ENCODE measurements at places on chromosomes 12 and 14. TPM values are rescaled to one million over a fixed set of nuclear protein-coding genes. Genes with fewer than 3 reads are reported as not detected.

GRCh38 chr12:96375170-96375569, 25.1 kb downstream of the CDK17 start:
- no peaks in the 10 kb centered on the region for H3K27me3 ChIP-seq
- no peak for DNase-seq
- no peaks in the 10 kb centered on the region for H3K36me3 ChIP-seq
- H3K4me1 ChIP-seq, result peaks cover 5% of the 10 kb centered on the region
- H3K4me3 ChIP-seq, result no peak overlapping the region

GRCh38 chr14:30264161-30264560, 294.8 kb upstream of the G2E3 start:
- no peak overlapping the region for H3K4me3 ChIP-seq
- DNase-seq, result no peak
- no peak overlapping the region for H3K27ac ChIP-seq
- peaks cover 4% of the 10 kb centered on the region for H3K4me1 ChIP-seq
- H3K27me3 ChIP-seq, result no peaks in the 10 kb centered on the region

GRCh38 chr14:105944632-105945610, 418.5 kb downstream of the TMEM121 start:
- H3K4me1 ChIP-seq, result no peaks in the 10 kb centered on the region
- no peaks in the 10 kb centered on the region for H3K27me3 ChIP-seq
- H3K27ac ChIP-seq, result no peak overlapping the region

Gene RNASE3
- total RNA-seq, result not detected

- no peak overlapping the region for H3K27ac ChIP-seq
- H3K27me3 ChIP-seq, result no peaks in the 10 kb centered on the region
- peak; percentile 80 for DNase-seq
These were observed 280.0 kb downstream of the RAD51B start for GRCh38 chr14:68099495-68100045.

Gene TAS2R10
- 0.29 TPM for total RNA-seq

Gene RERG
- total RNA-seq, result not detected

DNA sequence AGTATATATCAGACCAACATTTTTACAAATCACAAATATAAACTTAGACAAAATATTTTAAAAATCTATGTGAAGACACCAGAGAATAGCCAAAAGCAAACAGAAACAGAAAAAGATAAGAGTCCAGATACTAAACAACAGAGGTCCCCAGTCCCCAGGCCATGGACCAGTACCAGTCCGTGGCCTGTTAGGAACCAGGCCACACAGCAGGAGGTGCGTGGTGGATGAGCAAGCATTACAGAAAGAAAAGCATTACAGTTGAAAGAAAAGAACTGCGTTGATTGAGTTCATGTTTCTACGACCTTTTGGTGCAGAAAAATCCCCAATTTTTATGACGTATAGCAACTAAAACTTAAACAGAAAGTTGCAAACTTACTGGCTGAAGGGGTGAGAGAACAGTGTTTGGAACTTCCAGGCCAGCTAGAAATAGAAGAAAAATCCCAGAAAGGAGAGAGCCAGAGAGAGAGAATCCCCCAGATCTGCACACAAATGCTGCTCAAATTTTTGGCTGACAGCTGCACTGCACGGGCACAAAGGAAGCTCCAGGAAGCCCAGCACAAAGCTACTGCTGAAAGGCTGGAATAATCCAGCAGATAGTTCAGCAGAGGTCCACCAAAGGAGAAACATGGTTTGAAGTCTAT, 159.6 kb upstream of the C14orf180 start:
- no peak overlapping the region for H3K27ac ChIP-seq
- no peaks in the 10 kb centered on the region for H3K27me3 ChIP-seq
- no peaks in the 10 kb centered on the region for H3K36me3 ChIP-seq
- no peak overlapping the region for H3K4me3 ChIP-seq

Gene GLT1D1
- 0.16 TPM for total RNA-seq

DNA sequence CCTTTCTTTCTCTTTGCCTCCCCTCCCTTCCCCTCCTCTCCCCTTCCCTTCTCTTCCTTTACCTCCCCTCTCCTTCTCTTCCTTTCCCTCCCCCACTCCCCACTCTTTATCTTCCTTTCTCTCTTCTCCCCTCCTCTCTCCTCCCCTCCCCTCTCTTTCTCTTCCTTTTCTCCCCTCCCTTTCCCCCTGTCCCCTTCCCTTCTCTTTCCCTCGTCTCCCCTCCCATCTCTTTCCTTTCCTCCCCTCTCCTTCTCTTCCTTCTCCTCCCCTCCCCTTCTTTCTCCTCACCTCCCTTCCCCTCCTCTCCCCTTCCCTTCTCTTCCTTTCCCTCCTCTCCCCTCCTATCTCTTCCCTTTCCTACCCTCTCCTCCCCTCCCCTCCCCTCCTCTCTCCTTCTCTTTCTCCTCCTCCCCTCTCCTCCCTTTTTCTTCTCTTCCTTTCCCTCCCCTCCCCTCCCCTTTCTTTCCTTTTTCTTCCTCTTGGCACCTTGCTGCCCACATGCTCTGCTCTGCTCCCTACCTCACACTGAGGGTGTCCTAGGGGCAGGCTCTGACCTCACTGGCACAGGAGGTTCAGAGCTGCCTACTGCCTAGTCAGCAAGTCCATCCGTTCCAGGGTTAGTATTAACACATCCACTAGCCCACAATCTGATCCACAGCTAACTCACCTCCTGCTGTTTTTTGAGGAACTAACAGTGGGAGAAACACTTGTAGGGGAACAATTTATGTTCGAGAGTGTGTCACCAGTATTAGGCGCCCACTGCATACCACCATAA, 101.0 kb downstream of the NUAK1 start:
- H3K27ac ChIP-seq, result no peak overlapping the region
- peaks cover 5% of the 10 kb centered on the region for H3K4me1 ChIP-seq
- no peaks in the 10 kb centered on the region for H3K27me3 ChIP-seq
- H3K36me3 ChIP-seq, result no peaks in the 10 kb centered on the region
- no peak overlapping the region for H3K4me3 ChIP-seq
- DNase-seq, result no peak

DNA sequence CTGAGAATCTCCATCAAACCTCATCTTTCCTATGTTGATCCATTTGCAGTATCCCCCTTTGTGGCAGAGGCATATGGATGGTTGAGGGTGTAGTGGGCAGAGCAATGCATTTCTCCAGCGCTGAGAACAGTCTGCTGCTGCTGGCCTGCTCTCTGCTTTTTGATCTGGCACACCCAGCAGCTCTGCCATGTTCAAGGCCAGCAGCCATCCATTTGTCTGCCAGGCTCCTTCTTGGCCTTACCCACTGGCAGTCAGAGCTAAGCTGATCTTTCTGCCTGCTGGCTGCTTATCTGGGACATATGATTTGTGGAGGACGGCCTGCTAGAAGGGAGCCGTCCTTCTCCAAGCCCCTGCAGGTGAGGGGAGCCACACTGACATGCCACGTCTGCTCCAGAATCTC, 17.0 kb downstream of the NPC2 start:
- no peak overlapping the region for H3K27ac ChIP-seq
- peaks cover 9% of the 10 kb centered on the region for H3K4me1 ChIP-seq
- no peak for DNase-seq
- no peaks in the 10 kb centered on the region for H3K27me3 ChIP-seq
- H3K36me3 ChIP-seq, result peaks cover 2% of the 10 kb centered on the region

Gene RERGL
- not detected for total RNA-seq

GRCh38 chr12:108441549-108441948, 73.5 kb upstream of the FICD start:
- H3K4me3 ChIP-seq, result no peak overlapping the region
- no peaks in the 10 kb centered on the region for H3K36me3 ChIP-seq
- DNase-seq, result no peak
- no peak overlapping the region for H3K27ac ChIP-seq
- no peaks in the 10 kb centered on the region for H3K4me1 ChIP-seq

GRCh38 chr12:93122569-93123091, 193.5 kb upstream of the EEA1 start:
- no peak overlapping the region for H3K4me3 ChIP-seq
- H3K27me3 ChIP-seq, result no peaks in the 10 kb centered on the region
- peak overlapping the region; percentile 24 for H3K27ac ChIP-seq
- DNase-seq, result no peak

GRCh38 chr12:120241561-120242274, 23.8 kb downstream of the PXN start:
- H3K27me3 ChIP-seq, result no peaks in the 10 kb centered on the region
- H3K4me1 ChIP-seq, result peaks cover 34% of the 10 kb centered on the region
- no peak overlapping the region for H3K4me3 ChIP-seq
- no peak for DNase-seq
- no peaks in the 10 kb centered on the region for H3K36me3 ChIP-seq

Gene LRP1-AS
- not detected for total RNA-seq

Gene SLC39A5
- 0.39 TPM for total RNA-seq

Gene PCK2
- 101 TPM for total RNA-seq

DNA sequence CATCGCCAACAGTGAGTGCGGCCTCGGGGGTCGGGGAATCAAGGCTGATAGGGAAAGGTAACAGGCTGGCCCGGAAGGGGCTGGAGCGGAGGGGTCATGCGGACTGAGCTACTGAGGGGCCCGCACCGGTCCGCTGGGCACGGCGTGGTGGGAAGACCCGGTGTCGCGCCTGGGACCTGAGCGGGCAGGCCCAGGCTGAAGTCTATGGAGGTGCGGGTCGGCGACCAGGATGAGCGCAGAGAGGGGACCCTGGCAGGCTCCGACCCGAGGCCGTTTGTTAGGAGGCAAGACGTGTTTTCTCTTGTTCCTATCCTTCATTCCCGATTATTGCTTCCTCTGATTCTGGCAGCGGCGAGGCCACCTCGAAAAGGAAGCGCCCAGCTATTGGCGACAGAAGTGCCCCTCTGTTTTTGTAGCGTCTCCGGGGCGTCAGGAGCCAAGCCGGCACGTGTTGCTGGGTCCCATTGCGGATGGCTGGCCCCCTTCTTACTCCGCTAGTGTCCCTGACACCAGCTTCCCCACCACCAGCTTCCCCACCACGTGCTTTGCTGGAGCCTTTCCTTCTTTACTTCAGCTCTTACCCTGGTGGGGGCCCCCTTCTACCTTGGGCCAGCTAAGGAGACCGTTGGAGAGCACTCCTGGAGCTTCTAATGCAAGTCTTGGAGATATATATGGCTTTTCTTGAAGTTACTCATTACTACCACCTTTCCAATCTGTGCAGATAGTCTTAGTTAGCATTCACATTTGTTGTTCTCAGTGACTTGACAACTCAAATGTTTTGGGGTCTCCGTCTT, 653 bp downstream of the PA2G4 start:
- peak overlapping the region; percentile 90 for H3K4me3 ChIP-seq
- H3K36me3 ChIP-seq, result peaks cover 18% of the 10 kb centered on the region
- H3K4me1 ChIP-seq, result no peaks in the 10 kb centered on the region
- H3K27me3 ChIP-seq, result no peaks in the 10 kb centered on the region
- peak overlapping the region; percentile 85 for H3K27ac ChIP-seq

GRCh38 chr12:110543252-110543959, 39.7 kb downstream of the PPTC7 start:
- peaks cover 13% of the 10 kb centered on the region for H3K4me1 ChIP-seq
- no peak overlapping the region for H3K27ac ChIP-seq
- H3K36me3 ChIP-seq, result peaks cover 2% of the 10 kb centered on the region
- no peak overlapping the region for H3K4me3 ChIP-seq

Gene PIANP
- 3.6 TPM for total RNA-seq

GRCh38 chr14:24353559-24354481, 14.0 kb upstream of the RIPK3 start:
- H3K27ac ChIP-seq, result no peak overlapping the region
- peaks cover 40% of the 10 kb centered on the region for H3K27me3 ChIP-seq
- no peaks in the 10 kb centered on the region for H3K4me1 ChIP-seq
- H3K36me3 ChIP-seq, result no peaks in the 10 kb centered on the region
- DNase-seq, result peak; percentile 21

- H3K4me3 ChIP-seq, result no peak overlapping the region
- H3K27ac ChIP-seq, result peak overlapping the region; percentile 48
- H3K4me1 ChIP-seq, result no peaks in the 10 kb centered on the region
- no peaks in the 10 kb centered on the region for H3K27me3 ChIP-seq
These were observed 66.0 kb downstream of the ANO4 start for GRCh38 chr12:100860611-100861010.

- H3K4me3 ChIP-seq, result no peak overlapping the region
- DNase-seq, result no peak
- H3K27me3 ChIP-seq, result no peaks in the 10 kb centered on the region
- no peak overlapping the region for H3K27ac ChIP-seq
- peaks cover 14% of the 10 kb centered on the region for H3K4me1 ChIP-seq
These were observed 181.9 kb downstream of the NUAK1 start for GRCh38 chr12:105956662-105957457.

DNA sequence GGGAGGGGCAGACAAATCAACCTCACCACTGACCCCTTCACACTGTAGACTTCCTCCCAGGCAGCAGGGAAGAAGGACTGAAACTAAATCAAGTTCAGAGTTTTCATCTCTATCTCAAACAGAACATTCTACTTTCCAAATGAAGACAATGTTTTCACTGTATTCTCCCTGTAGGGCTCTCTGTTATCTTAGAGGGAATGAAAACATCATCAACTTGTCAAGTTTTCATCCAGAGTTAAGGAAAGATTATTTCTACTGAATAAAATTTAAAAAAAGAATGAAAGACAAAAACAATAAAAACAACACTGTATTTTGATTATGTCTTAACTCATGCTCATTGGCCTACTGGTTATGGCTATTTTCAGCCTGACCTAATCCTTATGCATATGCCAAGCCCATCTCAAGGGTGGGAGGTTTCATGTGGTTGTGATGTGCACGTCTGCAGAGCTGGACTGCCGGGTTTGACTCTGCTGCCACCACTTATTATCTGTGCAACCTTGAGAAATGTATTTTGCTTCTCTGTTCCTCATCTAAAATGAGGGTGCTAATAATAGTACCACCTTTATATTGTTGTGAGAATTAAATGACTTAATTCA, 152.0 kb upstream of the AVPR1A start:
- no peak overlapping the region for H3K27ac ChIP-seq
- H3K4me1 ChIP-seq, result peaks cover 12% of the 10 kb centered on the region
- no peaks in the 10 kb centered on the region for H3K27me3 ChIP-seq
- no peak for DNase-seq

DNA sequence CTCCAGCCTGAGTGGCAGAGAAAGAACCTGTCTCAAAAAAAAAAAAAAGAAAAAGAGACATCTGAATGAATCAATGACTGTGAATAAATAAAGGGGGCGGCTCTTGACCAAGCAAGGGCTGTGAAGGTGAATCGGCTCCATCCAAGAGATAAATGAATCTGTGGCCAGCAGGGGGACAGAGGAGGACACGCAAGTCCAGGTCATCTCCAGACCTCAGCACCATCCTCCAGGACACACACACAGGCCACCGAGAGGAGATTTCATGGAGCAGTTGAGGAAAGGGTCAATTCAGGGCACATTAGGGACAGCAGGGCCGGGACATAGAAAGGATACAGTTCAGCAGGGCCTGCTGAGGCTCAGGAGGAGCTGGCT, 21.6 kb downstream of the TRPV4 start:
- no peaks in the 10 kb centered on the region for H3K36me3 ChIP-seq
- H3K27ac ChIP-seq, result no peak overlapping the region

Gene STON2
- 52.9 TPM for total RNA-seq

DNA sequence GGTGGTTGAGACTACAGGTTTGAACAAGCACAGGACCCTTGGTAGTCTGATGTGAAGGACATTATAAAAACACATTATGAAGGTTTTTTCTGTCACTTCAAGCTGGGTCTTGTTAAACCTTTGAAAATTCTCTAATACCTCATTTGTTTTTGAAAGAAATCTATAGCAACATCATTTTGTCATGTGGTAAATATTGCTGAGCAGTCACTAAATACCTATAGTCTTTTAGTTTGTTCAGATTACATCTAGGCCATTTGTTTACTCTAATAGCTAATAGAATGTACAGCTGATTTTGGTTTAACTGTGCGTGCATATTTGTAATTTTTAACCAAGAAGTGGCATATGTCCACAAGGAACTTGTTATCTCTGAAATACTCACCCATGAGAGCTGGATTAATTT, 2.9 kb downstream of the PPM1A start:
- H3K4me1 ChIP-seq, result peaks cover 11% of the 10 kb centered on the region
- H3K36me3 ChIP-seq, result no peaks in the 10 kb centered on the region
- DNase-seq, result no peak
- no peak overlapping the region for H3K4me3 ChIP-seq

Gene FOXN4
- total RNA-seq, result not detected

Gene LRRK2
- total RNA-seq, result 0.02 TPM

Measured in astrocyte (in vitro differentiated cells and primary cell).